ENCODE measurements at places on chromosomes 1 and 21.

- DNase-seq, result no peak
Measured at GRCh38 chr1:45385302-45385701, 45.1 kb upstream of the MUTYH start.

DNA sequence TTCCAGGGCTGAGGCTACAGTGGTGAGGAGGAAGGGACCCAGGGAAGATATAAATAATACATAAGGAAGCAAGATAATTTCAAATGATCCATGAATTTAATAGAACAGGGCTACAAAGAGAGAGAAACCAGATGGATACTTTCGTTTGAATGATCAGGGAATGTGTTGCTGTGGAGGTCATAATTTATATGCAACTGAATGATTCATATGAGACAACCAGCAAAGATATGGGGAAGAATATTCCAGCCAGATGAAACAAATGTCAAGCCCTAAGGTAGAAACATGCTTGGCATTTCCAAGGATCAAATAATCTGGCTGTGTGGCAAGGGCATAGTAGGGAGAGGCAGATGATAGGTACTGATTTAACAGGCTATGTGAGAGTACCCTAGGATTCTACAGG is 84.8 kb upstream of the ZC3H11B start:
- DNase-seq, result no peak

DNA sequence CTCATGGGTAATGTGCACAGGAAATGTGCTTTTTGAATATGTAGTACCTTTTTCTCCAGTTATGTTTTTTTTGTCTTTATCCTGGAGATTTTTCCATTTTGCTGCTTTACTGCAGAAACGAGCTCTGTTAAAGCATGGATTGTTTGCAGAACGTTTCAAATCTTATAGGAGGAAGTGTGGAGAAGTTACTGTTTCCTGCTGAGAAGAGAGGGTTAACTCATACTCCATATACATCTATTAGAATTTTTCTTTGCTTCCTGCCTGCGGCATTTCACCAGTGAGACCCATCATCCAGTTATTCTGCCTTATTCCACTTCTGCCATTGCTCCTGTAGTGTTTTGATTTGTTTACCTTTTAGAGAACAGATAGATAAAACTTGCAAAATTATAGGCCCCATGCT is 2.0 kb downstream of the RPRD2 start:
- no peak for DNase-seq

DNA sequence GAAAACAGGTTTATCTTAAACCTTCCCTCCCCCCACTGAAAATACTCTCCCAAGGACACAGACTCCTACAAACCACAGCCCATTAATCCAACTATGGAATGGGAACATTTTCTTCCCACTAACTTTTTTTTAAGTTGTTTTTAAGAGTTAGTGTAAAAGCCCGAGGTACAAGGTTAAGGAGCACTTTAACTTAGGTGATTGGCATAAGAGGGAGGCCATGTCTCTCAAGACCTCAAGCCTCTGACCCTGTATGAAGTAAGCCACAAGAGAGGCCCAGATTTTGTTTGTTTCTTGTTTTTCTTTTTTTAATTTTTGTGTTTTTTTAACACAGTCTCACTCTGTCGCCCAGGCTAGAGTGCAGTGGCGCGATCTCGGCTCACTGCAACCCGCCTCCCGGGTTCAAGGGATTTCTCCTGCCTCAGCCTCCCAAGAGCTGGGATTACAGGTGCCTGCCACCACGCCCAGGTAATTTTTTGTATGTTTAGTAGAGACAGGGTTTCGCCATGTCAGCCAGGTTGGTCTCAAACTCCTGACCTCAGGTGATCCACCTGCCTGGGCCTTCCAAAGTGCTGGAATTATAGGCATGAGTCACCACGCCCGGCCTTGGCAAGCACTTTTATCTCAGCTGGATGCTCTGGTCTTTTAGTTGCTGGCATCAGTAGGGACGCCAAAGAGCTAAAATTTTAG is 14.4 kb downstream of the ARMH1 start:
- DNase-seq, result no peak

DNA sequence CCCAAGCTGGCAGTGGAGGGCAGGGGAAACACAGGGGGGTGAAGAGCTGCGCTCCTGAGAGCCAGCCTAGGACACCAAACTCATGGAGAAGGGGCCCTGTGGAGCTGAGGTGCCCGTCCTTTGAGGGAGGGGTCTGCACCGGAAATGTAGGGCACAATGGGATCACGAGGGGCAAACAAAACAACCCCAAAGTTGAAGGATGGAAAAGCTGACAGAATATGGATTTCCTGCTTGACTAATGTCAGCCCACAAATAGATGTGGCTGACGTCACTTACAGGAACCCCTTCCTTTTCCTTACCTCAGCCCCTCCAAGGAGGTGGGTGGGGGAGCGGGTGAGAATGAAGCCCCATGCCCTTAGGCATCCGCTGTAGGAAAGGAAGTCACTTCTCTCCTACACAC is 110.9 kb downstream of the KCNN3 start:
- DNase-seq, result no peak

DNA sequence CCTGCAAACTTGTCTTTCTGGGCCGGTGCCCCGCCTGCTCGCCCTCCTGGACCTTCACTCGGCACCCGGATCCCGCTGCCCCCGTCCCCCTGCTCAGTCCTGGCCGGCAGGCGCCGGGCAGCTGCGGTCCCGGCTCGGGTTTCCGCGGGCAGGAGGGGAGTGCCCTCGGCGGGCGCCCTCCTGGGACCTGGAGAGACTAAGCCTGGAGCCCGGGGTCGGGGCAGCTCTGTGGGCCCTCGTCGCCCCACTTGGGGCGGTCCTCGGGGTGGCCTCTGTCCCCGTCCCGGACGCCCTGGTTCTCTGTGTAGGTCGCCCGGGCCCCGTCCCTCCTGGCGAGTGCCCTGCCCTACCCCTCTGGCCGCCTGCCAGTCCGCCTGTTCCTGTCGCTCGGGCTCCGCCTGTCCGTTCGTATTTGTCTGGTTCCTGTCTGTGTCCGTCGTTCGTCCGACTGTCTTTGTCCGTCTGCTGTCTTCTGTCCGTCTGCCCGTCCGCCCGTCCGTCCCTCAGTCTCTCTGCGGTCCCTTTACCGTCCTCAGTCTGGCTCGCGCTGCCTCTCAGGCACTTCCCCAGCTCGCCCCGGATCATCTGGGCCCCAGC is 490 bp downstream of the SERINC2 start:
- peak; percentile 43 for DNase-seq

- DNase-seq, result no peak
Measured at GRCh38 chr1:214417545-214418210, 133.7 kb downstream of the PTPN14 start.

- DNase-seq, result peak; percentile 94
Measured at GRCh38 chr1:54406339-54407153, at the start of gene SSBP3. Gene SSBP3, minus strand, starts transcription at chr1:54406394.

- no peak for DNase-seq
Measured at GRCh38 chr1:199279067-199279466, 640.2 kb downstream of the PTPRC start.

DNA sequence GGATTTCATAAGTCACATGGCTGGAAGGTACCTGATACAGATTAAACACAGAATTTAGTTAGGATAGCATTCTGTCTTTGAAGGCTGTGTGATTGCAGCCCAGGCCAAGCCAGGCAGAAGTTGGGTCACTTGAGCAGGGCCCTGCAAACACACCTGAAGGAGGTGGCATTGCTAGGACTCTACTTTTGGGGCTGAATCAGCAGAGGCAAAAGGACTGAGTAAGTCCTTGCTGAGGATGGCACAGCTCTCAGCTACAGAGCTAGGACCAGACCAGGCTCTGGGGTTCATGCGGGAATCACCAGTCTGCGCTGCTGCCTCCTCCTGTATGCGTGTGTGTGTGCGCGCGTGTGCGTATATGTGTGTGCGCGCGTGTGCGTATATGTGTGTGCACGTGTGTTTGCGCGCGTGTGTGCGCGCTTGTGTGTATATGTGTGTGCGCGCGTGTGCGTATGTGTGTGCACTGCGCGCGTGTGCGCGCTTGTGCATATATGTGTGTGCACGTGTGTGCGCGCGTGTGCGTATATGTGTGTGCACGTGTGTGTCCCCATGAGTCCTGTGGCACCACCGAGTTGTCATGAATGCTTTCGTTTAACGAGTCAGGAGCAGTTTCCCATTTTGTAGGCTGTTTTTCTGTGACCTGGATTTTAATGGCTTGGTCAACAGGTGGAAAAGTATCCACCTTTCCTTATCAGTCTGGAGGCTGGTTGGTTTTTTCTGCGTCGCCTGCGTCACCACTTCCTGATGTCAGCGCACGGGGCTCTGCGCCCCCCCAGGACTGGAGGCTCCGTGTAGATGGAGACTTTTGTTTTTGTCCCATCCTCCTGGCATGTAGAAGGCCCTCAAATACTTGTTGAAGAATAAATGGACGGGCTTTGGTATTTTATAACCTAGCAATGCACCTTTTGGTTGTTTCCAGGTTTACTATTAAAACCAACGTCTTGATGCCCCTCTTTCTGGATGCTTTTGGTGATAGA is 34.7 kb downstream of the ADARB1 start:
- no peak for DNase-seq

GRCh38 chr1:47436979-47437446 is 831 bp upstream of the FOXD2 start:
- DNase-seq, result no peak

GRCh38 chr1:168640836-168641235 is 64.4 kb downstream of the XCL1 start:
- no peak for DNase-seq

- DNase-seq, result no peak
Measured at GRCh38 chr21:35469498-35469897, 420.4 kb upstream of the RUNX1 start.

GRCh38 chr1:208438112-208438699 is 194.0 kb upstream of the PLXNA2 start:
- DNase-seq, result no peak

DNA sequence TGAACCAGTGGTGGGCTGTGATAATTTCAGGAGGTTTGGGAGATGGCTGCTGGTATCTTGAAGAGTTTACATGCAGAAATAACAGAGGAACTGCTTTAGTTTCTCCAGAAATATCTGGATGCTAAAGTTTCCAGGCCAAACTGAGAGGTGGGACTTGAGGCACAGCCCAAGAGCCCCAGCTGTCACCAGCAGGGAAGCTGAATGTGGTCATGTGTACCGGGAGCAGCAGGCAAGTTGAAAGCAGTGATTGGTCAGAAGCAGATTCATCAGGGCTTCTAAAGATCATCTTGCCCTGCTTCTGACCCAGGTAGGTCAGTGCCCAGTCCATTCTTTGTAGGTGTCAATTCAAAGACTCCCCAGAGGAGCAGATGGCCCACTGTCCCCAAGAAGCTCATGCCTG is 7.9 kb upstream of the RPTN start:
- DNase-seq, result no peak
